AG04450 (cell line): ENCODE measurements at places on chromosomes 2 and 18.

GRCh38 chr2:95240556-95240955 is 33.2 kb downstream of the ZNF892 start:
- no peak for DNase-seq

DNA sequence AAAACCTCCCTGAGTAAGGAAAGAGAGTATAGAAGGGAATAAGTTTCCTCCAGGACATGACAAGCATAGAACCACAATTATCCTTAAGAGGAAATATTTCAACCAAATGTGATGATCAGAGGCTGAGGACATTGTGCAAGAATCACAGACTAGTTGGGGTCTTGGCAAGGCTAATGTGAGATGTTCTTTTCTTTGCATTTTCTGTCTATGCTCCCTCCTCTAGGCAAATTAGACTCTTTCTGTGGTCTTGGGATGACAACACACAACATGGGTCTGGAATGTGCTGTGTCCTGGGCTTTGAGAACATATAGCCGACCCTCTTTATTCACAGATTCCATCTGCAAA is 32.0 kb upstream of the IL1RL1 start:
- no peak for DNase-seq

GRCh38 chr2:238777369-238778067 is 70.4 kb upstream of the TWIST2 start:
- no peak for DNase-seq

DNA sequence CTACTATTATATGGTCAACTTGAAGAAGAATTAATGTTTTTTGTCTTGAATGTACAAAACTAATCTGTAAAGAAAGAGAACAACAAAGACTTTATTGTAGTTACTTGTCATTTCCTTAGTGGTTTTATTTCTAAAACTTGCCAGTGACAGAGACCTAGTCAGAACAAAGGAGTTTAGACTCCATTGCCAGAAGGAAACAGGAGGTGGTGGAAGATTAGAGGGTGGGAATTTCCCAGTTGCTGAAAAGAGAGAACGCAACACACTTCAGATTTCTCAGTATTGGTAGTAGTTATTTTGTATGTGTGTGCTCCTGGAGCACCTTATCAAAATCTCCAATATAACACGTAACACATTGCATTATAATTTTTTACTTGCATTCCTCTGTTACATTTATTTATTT is 81.4 kb downstream of the CDCA7 start:
- no peak for DNase-seq

- no peak for DNase-seq
Measured at GRCh38 chr2:18402831-18403230, 157.6 kb downstream of the RDH14 start.

DNA sequence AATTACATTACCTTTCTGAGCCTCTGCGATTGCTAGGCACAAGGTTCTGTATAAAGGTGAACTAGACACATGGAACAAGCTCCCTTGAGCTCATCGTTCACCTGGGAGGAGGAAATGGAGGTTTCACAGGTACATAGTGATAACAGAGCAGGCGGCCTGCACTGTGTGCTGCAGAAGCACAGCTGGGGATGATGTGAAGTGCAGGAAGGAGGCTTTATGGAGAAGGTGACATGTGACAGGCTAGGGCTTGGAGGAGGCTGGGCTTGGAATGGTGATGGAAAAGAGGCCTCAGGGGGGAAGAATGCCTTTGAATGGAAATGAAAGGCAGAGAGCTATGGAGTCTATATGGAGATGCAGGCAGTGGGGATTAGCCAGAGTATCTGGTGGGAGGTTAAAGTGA is 22.9 kb downstream of the MARCHF4 start:
- DNase-seq = no peak

- DNase-seq = no peak
Measured at GRCh38 chr2:185201063-185201462, 537.5 kb upstream of the FSIP2 start.

- no peak for DNase-seq
Measured at GRCh38 chr2:217468042-217468830, 534.6 kb downstream of the TNS1 start.

DNA sequence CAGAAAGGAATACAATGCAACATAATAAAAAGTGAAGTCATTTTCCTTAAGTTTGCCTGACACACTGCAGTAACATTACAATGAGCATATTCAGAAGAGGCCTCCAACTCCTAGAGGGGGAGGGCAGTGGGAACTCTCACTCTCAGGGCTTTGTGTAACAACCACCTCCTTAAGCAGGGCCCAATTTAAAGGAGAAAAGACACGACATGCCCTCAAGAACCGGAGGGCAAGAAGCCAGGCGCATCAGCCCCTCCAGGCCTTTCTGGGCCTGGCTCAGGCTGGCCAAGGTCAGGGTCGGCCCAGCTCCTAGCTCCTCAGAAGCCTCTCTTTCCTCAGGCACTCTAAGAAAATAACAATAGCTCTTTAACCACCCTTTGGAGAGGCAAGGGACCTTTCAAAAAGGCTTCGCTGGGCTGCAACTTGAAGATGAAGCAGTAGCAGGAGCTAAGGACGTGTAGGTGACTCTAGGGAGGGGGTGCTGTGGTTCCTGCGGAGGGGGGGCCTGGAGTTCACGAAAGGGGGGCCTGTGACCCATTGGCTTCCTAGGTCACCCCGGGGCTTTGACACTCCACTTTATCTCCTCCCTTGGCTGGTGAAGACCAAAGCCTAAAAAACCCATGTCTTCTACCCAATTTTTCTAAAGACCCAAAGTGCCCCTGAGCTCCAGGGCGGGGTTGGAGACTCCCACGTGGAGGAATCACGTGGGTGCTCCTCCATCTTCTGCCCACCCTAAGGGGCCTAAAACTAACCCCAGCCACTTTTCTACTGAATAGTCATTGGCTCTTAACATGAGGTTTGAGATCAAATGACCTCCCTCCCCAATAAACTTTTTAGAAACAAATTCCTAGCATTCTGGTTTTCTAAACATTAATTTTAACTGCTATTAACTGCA is 13.3 kb downstream of the SERTAD2 start:
- DNase-seq = no peak

DNA sequence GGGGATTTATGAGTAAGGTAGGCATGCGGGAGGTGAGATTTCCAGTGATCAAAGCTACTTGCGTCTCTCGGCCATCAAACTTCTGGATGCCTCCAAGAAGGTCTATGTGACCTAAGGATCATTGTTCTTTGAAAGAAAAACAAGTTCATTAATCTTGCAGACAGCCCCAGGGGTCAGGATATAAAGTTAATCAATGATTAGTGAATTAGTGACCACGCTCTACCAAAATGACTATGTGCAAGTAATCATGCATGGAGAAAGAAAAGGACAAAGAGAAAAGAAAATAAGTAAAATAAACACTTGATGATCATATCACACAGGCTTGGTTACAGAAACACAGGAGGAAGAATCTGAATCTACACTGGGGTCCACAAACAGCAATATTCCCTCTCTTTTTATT is 42.5 kb upstream of the BCL11A start:
- DNase-seq = no peak

DNA sequence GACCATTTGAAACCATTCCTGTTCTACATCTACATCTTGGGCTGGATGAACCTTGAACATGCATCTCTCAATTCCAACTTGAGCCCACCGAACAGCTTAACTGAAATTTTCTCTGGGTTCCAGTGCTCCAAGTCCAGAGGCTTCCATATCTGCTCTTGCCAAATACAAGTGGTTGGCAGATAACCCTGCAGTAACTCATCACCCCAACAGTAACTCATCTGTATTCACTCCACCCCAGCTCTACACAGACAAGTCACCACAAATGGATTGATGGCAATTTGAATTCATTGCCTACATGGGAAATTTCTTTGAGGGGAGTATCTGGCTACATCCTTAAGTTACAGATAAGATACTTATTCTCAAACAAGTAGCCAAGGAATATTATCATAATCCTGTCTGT is 502.4 kb upstream of the TNP1 start:
- DNase-seq = no peak

DNA sequence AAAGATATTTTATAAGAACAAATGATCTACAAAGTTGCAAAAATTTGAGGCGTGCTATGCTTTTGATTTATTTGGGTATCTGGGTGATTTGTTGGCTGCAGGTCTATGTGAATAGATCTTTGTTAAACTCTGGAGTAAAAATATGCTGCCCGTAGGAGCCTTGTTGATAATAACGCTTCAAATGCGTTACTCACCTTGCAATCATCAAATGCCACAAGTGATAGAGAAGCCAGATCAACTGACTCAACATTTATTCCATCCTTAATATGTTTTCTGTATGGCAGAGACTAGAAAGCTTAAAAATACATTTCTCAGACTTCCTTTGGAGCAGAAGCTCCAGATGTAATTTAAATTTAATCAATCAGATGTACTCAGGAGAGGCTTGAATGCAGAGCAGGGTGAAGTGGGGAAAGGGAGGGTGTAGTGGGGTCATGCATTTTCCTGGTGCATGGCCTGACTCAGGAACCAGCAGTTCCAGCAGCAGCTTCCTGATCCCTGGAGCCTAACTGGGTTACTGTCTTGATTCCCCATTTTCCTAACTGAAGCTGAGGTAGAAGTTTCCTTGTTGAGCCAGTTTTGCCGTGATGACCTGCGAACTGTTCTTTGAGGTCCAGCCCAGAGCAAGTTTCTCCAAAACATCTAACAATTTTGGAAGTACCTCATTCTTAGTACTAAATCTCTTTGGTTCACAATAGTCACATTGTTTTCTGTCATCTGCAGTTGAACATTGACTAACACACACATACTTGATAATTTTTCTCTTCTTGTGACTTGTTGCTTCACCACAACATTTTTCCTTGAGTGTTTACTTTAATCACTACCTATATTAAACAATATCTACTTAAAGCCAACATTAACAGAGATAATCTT is 284.7 kb upstream of the CWC22 start:
- no peak for DNase-seq

- no peak for DNase-seq
Measured at GRCh38 chr2:61920548-61920947, 15.1 kb downstream of the COMMD1 start.

DNA sequence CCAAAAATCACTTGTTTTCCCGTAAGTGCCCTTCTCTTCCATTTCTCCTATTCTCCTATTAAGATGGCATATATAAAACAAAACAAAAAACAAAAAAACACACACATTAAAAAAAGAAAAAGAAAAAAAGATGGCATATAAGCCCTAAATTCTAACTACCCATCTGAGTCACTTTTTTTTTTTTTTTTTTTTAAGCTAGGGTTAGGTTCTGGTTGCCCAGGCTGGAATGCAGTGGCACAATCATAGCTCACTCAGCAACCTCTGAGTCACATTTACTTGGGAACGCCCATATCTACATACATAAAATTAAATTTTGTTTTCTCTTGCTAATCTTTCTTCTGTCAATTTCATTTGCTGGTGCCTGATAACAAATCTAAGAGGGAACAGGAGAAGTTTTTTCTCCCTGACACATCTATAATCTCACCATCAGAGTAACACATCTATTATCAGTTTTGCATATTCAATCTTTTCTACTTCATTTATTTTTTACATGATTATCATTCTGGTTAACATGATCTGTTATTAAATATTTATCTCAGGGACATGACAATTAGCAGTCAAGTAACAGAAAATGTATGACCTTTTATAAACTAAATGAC is 52.1 kb downstream of the EEF1B2 start:
- no peak for DNase-seq

DNA sequence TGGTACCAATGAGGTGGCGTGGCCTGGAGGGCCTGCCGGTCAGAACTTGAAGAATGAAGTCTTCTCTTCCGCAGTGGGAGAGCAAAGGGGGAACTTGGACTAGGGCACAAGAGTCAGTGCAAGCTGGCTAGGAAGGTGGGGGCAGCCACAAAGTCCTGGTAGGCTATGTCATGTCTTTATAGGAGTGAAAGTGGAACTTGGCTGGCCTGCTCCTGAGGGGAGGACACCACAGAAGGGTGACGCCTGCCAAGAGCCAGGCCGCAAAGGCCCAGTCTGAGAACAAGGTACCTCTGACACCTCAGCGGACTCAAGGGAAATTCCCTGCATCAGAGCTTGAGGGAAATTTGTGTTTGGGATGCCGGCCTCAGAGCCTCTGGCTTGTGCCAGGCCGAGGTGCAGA is 32.2 kb upstream of the MAP3K20 start:
- DNase-seq = no peak

GRCh38 chr2:68356599-68357239 is 8.4 kb upstream of the PLEK start:
- no peak for DNase-seq

GRCh38 chr2:70895998-70896764 is 39.5 kb upstream of the ATP6V1B1 start:
- no peak for DNase-seq

DNA sequence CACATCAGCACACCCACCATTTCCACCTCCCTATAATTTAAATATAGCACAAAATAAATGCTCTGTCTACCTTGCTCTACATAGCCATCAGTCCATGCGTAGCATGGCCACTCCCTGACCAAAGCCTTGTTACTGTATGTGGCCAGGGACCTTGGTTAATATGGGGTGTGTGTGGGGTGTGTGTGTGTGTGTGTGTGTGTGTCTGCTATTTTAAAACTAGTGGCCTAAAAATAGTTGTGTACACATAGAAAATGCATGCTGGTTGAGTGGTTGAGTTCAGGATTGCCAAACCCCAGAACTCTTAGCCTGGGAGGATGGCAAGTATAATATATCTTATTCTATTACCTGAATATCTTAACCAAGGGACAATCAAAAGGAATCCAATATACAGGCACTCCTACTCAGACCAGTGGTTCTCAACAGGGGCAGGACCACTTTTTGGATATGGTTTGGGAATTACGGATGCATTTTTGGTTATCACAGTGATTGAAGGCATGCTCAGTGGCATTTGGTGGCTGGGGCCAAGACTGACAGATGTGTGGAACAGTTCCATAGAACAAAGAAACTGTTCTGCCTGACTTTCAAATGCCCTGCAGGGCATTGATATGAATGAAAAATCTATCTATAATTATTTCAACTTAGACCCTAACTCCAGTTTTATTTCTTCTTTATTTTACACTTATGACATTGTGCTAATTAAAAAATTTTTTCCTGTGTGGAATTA is 72.3 kb upstream of the PSME4 start:
- DNase-seq = no peak

GRCh38 chr2:165058476-165059265 is 103.3 kb upstream of the SLC38A11 start:
- DNase-seq = no peak

DNA sequence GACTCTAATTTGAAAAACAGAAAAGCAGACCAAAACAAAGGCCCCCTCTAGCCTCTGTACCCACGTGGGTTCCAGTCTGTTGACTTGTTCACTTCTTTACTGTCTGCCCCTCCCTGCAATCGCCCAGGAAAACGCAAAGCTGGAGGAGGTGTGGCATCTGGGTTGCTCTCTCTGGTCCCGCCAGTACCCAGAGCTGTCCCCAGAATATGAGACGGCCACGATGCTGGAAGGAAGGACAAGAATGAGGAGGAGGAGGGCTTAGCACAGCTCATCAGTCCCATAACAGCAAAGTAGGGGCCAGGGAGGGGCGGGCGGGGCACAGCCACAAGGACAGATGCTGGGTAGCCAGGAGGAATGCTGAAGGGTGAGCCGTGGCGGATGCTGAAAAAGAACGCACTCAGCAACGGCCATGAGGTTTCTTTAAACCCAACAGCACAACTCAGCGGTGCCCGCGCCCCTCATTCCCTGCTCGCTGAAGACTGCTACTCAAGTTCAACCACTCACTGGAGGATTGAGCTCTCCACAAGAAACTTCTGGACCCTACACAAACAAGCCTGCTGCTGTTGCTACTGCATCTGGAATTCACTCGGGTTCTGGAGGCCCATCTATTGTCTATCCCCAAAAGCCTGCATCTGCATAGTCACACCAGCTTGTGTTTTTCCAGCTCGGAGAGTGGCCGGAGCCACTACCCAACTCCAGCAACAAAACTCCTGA is 187.7 kb downstream of the HDAC4 start:
- DNase-seq = no peak

GRCh38 chr18:14959550-14959949 is 211.6 kb downstream of the ANKRD30B start:
- no peak for DNase-seq
